ENCODE measurements at places on chromosomes 6 and 20. TPM values are rescaled to one million over a fixed set of nuclear protein-coding genes. Genes with fewer than 3 reads are reported as not detected.

Gene PPP2R5D
- 38.6 TPM for total RNA-seq

Gene UNC5CL
- total RNA-seq = 6.9 TPM

Gene IPCEF1
- total RNA-seq = 0.42 TPM

Gene CNR1
- total RNA-seq = 3.7 TPM

Gene MTFR2
- 2.5 TPM for total RNA-seq

Gene OR2J3
- not detected for total RNA-seq

Gene SLC44A4
- 1.4 TPM for total RNA-seq

Gene DLK2
- total RNA-seq = 23.6 TPM

Gene ARMH2
- total RNA-seq = not detected

Gene WASF1
- 6.2 TPM for total RNA-seq

Gene GMEB2
- 16.2 TPM for total RNA-seq

Gene BEND6
- not detected for total RNA-seq

Gene SRSF3
- 180 TPM for total RNA-seq

DNA sequence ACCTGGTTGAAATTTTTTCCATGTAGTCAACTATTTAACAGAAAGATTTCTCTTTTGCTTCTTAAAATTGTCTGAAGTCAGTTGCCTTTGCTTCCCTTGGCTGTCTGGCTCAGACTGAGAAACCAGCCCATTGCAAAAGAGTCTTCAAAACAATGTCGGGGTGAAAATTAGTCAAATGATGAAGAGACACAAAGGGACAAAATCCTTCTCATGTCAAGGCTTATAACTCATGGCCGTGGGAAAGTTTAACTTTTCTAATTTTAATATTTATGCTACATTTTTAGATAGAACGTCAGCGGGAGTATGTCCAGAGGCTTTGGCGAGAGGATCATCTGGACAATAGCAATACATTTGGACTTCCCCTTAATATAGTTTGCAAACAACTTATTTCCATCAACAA, 127.2 kb downstream of the CD164 start:
- no peak for DNase-seq

DNA sequence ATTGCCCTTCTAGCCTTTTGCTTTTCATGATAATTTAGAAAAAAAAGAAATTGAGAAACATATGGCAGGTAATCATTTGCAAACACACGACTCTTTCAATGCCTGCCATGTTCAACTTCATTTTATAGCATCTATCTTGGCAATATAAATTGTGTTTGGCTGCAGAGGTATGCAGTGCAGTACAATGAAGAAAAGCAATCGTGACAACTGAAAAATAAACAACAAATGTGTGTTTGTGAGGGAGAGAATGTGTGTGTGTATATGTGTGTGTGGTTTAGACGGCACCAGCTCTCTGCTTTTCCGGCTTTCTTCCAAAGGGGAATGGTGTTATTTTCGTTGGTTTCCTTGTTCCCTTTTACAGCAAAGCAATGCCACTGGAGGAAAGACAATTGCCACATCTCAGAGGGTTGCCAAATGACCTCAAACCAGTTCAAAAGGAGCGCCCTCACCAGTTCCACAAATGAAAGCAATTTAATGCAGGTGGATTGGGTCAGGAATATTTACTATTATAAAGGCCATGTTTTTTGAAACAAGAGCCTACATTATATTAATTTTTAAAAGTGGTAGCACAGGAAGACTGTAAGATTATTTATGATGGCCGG, 587.2 kb downstream of the PRKN start:
- DNase-seq = no peak

DNA sequence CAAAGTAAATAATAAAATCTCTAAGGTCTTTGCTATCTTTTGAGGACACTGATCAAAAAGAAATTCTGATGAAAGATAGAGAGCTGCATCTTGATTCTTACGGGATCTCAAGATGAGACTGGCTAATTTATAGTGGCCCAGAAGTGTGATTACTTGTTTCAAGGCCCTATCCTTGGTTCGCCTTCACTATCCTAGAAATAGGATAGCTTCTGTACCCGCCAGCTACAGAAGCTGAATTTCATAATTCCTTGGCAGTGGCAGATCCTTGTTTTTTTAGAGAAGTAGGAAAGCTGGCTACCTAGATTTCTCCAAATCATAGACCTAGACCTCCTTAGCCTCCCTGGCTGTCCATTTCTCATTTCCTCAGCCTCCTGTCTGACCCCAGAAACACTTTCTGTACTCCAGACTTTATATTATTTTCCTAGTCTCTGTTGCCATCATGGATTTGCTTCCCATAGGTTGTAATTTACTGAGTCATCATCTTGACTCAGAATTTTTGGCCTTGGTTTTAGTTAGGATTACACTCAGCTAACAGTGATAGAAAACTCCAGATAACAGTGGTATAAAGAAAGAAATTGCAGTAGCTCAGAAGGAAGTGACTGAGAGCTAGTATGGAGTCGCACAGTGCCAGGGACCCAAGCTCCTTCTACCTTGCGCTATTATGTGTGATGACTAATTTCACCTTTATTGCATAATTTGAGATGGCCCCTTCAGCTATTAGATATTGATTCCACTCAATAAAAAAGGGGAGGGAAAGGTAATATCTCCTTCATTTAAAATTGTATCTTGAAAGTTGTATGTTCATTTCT, 27.7 kb downstream of the PHF3 start:
- DNase-seq = no peak

DNA sequence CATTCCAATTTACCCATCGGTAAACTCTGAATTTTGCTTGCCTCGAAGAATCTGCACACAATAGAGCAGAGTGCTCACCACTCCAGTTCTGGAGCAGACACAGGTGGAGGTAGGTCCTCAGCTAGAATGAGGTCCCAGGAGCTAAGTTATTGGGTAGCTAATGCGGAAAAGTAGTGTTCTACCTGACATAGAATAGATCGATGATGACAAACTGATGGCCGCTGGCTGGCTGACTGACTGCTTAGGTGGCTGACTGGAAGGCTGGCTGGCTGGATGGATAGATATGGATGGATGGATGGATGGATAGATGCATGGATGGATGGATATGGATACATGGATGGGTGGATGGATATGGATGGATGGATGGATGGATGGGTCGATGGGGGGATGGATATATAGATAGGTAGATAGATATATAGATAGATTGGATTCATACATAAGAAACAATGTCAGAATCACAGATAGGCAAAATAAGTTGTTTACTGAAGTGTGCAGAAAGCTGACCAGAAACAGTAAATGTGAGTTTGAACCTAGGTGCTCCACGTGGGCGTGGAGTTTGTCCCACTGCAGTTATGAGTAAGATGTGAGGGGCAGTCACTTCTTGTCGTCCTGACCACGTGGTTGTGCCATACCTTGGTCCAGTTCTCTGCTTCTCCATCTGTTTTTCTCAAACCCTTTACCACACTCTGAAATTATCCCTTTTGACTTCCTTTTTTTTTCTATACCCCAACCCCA, 62.1 kb downstream of the TBXT start:
- no peak for DNase-seq

- DNase-seq = no peak
Observed at GRCh38 chr6:119454714-119455113, 105.2 kb upstream of the MAN1A1 start.

- DNase-seq = no peak
Observed at GRCh38 chr6:20200761-20201630, 11.3 kb downstream of the MBOAT1 start.

GRCh38 chr6:72699159-72699558, 77.3 kb downstream of the KCNQ5 start:
- DNase-seq = no peak

GRCh38 chr20:7459083-7459482, 481.2 kb downstream of the HAO1 start:
- no peak for DNase-seq

GRCh38 chr6:35086282-35086632, 54.9 kb downstream of the TCP11 start:
- DNase-seq = no peak

DNA sequence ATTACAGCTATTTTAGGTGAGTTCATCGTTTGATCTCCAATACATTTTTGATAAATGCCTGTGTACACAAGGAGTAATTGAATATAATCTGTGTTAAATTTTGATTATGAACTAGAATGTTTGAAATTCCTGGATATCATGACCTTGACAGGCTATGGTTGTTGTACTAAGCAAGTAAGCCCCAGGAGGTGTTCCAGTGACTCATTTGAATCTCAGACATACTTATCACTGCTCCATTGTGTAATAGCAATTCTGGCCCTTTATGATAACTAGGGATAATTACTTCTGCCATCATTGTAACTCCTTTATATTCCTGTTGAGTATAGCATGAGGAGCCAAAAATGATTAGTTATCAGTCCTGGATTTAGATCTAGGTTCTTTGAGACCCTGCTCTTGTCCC, 1424.6 kb upstream of the ADGRB3 start:
- DNase-seq = no peak

- DNase-seq = peak; percentile 34
Observed at GRCh38 chr6:36126553-36127458, 3.5 kb upstream of the MAPK13 start.

DNA sequence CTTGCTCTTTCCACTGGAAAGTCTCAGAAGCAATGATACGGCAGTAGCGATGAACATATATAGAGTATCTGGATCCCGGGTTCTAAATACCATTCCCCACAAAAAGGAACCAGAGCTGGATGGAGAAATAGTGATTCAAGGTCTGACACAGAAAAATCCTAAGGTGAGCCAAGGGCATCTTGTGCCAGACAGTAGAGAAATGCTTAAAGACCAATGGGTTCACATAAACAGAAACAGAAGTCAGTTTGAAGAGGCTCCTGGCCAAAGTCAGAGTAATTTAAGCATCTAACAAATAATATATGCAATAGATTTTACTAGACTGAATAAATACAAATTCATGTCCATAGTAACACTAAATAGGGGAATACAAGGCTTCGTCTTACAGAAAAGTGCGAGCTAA, 54.7 kb downstream of the RGS17 start:
- DNase-seq = no peak

GRCh38 chr6:43608310-43608763, 20.7 kb downstream of the GTPBP2 start:
- no peak for DNase-seq

- DNase-seq = no peak
Observed at GRCh38 chr6:108127056-108127455, 38.8 kb upstream of the NR2E1 start.

- DNase-seq = no peak
Observed at GRCh38 chr6:159565181-159565710, 127.8 kb downstream of the SOD2 start.

- no peak for DNase-seq
Observed at GRCh38 chr6:4999586-4999985, 4.3 kb downstream of the RPP40 start.

- DNase-seq = no peak
Observed at GRCh38 chr6:13511913-13512717, 24.7 kb upstream of the GFOD1 start.

DNA sequence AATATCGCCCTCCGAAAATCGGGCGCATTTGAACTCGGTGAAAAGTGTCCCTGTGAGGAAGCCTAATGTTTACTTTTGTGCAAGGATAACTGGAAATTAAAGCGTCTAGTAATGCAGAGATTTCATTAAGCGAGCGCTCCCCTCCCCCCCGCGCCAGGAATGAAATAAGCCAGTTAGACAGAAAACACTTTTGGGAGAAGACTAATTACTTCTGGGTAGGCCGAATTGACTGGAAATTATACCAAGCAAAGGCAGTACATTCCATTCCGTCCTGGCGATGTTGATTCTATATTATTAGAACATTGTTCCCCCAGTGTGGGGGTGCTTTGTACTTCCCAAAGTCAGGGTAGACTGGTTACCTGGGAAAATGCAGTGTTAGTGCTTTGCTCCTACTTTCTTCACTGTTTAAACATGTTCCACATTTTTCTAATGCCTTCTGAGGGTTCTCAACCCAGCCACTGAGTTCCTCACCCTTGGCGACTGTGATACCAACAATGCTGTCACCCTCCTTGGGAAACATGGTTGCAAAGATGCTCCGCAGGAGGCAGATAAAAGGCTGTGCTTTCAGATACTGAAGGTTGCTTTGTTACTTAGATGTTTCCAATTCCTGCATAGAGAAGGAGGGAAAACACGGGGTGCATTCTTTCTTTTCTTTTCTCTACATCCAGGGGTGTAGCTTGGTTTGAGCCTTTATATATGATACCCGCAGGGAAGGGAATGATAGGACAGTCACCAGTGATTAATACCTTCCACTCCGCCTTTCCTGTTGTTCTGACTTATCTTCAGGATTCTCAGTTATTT, 2.6 kb downstream of the GJA1 start:
- DNase-seq = no peak

- no peak for DNase-seq
Observed at GRCh38 chr20:41225091-41225490, 87.7 kb downstream of the PLCG1 start.

DNA sequence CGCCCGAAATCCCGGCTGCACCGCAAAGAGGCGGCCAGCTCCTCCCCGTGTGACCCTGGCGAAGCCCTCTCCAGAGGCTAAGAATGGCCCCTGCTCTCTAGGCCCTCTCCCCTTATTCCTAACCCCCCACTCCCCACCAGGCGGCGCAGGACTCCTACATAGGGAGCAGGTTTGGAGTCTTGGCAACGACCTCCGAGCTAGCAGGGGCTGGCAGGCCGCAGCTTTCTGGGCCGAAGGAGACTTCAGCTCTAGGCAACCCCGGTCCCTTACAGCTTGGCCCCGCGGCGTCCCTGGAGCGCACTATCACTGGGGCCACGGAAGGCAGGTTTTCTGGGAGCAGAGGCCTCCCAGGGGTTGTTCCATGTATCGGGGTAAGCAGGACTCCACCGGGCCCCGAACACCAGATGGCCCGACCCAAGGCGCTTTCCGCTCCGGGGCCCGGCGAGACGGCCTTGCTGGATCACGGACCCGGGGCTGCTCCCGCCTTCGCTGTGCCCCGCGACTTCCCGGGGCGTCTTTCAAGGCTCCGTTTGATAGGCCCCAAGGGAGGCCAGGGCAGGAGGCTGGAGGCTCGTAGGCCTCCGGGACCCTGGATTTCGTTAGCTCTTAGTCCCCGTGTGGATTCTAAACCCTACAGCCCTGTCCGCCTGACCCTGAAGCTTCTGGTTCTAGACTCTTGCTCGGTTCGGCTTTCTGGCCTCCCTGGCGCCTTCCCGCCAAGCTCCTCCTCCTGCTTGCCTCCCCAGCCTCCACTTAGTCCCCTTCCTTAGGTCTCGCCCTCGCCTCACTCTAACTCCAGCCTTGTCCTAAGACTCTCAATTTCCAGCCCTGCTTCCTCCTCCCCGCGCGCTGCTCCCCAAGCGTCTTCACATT, 1.9 kb downstream of the SLC32A1 start:
- DNase-seq = no peak

DNA sequence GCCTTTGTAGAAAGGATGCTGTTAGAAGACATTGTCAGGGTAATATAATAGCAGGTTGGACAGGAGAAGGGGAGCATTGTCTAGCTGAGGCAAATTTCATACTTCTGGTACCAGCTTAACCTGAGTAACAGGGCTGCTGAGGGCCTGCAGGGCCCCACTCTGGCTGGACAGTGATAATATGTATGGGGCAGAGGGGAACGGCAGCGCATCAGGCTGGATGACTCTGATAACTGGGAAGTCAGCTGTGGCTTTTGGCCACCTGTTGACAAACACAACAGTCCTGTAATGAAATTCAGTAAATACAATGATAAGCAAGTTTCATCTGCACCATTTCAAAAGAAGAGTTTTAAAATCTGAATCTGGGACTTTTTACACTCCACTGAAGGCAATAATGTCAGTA, 259.9 kb upstream of the CNR1 start:
- no peak for DNase-seq

Measured in suprapubic skin (tissue), 4 donors.